COR-L47 (cell line): ENCODE measurements at places on chromosomes 6 and 20.

DNA sequence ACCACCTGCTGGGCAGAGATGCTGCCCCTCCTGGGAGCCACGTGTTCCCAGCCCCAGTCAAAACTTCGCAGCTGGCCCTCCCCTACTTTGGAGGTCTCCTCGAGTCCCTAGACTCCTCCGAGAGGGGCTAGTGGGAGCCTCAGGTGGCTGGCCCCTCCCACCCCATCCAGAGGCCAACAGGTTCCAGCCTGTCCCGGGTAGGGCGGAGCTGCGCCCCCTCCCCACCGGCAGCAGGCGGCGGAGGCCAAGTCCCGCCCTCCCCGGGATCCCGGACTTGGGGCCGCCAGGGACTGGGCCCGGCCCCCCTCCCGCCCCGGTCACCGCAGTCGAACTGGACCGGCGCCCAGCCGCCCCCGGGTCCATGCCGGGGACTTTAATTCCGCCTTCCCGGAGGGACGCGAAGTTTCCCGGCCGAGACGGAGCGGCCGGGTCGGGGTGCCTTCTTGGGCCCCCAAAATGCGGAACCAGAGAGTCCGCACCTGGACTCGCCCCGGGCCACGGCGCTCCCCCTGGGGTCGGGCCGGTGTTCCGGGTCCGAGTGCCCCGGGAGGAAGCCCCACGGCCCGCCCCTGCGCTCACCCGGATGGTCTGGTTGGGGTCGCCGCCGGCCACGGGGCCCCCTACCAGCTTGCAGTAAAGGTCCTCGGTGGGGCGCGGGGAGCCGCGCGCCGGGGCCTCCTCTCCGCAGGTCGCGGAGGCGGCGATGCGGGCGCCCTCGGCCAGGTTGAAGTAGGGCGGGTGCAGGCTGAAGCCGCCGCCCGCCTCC is 559 bp downstream of the LAMA5 start:
- DNase-seq: peak; percentile 36

DNA sequence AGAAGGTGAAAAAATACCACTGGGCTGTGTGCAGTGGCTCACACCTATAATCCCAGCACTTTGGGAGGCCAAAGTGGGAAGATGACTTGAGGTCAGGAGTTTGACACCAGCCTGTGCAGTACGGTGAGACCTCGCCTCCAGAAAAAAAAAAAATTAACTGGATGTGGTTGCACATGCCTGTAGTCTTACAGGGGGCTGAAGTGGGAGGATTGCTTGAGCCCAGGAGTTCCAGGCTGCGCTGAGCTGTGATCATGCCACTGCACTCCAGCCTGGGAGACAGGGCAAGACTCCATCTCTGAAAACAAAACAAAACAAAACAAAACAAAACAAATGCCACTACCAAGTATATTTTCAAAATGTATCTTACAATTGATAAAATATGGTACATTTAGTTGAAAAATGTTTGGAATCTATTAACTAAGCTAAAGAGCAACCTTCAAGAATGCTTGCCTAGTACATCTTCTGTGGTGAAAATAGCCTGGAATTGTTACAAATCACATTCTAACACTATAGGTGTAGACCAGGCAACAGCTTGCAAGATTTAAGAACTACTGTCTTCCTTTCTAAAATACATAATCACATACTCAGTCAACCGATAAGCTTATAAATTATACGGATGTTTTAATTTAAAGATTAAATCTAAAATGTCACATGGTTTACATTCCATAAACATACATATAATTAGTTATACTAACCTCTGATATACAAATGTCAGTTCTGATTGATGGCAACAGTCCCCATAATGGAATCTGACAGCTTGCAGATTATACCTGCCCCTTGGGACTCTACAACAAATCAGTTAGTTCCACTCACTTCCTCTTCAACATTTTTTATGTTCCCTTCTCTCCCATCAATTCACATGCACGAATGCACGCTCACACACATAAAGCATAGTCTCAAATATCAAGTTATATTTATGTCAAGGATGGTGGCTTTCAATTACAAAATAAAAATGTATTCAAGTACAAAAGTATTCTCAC is 150.8 kb downstream of the ASCC3 start:
- no peak for DNase-seq

- DNase-seq: no peak
Measured at GRCh38 chr20:34768096-34768495, 57.4 kb downstream of the NCOA6 start.

GRCh38 chr6:149783551-149783950 is 34.0 kb downstream of the PCMT1 start:
- DNase-seq: no peak

DNA sequence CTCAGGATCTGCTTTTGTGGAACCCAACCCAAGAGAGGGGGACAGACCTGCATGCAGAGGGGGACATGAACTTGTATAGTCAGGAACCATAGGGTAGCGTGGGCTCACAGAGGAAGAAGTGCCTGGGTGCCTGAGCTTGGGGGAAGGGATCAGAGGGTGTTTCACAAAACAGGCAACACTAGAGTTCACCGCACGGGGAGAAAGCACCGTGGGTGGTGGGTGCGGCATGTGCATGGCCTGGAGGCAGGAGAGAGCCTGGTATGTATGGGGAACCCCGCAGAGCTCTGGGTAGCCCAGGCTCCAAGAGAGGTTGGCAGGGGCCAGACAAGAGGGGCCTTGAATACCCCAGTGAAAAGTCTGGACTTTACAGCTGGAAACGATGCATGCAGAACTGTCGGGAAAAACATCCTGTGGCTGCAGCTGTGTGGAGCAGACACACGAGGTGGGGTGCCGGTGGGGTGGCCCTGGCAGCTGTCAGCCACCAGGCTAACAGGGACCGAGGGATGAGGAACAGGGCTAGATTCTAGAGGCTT is 6.7 kb upstream of the EMILIN3 start:
- no peak for DNase-seq

DNA sequence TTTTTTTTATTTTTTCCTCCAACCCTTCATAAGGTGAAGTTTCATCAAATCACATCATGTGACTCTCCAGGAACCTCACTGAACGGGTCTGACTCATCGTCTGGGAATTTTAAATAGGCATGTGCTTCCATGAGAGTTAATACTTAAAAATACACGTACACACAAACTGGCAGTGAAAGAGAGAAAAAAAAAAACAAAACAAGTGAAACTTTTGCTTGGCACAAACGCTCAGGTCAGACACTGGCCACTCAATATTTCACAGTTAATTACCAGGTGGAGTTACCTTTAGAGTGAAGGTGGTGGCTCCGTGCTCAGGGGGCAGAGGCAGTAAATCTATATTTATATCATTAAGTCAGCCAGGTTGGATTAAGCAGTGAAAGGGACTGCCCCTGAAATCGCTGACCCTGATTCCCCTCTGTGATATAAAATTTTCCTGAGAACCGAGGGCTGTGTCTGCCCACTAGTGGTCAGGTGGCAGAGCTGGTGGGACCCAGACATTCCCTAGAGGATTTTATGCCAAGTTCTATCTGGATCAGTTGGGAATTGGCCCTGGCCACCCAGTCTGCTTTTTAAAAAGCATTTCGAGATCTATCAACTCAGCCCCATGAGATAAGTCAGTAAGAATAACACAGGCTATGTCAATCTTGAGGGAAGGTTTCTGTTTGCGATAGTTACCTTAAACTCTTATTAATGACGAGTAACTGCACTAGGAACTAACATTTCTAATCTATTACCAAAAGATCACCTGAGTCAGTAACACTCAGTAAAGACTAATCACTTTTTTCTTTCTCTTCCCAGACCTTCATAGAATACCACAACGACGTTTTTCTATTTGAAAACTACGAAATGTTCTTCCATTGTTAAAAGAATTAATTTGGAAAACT is 259.1 kb downstream of the HDGFL1 start:
- DNase-seq: peak; percentile 47

DNA sequence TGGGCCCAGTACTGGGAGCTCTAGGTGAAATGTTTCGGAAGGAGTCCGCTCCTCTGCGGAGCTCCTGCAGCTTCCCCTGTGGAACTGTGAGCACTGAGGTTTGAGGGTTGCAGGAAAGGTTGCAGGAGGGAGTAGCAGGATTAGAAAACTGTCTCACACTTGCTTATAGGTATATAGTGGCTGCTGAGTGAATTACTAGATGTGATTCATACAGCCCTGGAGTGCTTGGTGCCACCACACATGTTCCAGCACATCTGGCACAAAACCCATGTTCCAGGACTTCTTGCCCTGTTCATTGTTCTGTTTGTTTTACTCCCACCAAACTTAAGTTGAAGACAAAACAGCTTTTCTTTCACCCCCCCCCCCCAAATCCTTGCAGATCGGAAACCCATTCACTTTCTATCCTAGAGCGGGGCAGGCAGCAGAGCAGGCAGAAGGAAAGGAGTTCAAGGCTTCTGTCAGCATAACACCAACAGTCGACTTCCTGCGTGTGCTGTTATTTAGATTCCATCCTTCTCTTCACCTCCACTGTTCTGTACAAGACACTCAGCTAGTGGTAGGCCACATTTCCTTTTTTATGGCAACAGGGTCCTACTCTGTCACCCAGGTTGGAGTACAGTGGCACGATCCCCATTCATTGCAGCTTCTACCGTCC is 669 bp upstream of the PEX6 start:
- peak; percentile 19 for DNase-seq

DNA sequence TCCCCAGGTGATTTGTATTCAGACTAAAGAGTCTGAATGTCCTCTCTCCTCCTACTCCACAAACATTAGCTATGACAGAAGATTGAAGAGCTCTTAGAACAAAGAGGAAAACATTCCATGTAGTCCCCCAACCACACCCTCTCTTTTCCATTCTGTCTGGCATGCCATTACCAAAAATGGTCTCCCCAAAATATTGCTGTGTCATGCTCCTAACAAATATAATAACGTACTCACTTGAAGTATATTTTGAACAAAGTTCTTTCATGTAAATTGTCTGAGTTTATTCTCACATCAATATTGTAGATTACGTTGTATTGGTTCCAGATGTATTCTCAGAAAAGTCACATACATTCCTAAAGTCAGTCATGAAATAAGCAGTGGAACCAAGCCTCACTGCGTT is 467.3 kb upstream of the IRAK1BP1 start:
- no peak for DNase-seq

- no peak for DNase-seq
Measured at GRCh38 chr6:107735906-107736635, 88.0 kb downstream of the SCML4 start.

- no peak for DNase-seq
Measured at GRCh38 chr20:63132131-63132714, 83.7 kb downstream of the YTHDF1 start.

DNA sequence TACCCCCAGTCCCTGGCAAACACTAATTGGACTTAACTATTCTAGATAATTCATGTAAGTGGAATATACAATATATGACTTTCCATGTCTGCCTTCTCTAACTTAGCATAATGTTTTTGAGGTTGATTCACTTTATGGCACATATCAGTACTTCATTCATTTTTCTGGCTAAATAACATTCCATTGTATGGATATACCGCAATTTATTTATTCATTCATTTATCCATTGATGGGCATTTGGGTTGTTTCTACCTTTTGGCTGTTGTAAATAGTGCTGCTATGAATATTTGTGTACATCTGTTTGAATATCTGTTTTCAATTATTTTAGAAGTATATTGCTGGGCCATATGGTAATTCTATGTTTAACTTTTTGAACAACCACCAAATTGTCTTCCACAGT is 616.3 kb downstream of the UTRN start:
- no peak for DNase-seq

DNA sequence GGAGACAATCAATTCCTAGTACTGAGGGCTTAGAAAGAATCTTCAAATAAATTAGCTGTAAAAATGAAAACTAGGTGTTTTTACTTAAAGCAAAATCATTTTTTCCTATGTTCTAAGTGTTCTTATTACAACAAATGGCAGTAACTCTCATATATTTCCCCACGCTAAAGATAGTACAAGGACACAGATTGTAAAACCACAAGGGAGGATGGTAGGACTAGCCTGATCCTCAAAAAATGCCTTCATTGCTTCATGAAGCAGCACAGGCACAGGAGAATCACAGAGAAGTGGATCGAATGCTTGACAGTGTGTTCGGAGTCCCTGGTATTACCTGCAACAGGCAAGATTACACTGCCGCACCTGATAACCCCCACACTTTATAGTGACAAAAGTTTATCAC is 58.5 kb downstream of the SAMD3 start:
- DNase-seq: no peak

GRCh38 chr6:52697903-52698302 is 27.0 kb downstream of the TMEM14A start:
- DNase-seq: peak; percentile 27

- no peak for DNase-seq
Measured at GRCh38 chr6:166341464-166341863, 881 bp downstream of the SFT2D1 start.

DNA sequence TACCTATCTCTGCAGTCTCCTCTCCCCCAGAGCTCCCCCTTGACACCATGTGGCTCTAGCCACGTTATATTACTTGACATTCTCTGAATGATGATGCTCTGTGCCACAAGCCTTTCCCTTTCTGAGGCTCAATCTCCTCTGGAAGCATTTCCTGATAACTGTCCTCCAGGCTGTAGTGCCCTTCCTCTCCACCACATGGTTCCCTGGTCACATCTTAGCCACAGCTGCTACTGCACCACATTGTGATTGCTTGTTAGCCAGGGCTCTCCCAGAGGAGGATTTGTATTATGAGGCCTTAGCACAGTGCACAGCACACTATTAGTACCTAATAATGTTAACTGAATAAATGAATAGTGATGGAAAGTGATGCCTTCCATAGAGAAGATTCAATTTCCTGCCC is 63.9 kb upstream of the RCAN2 start:
- DNase-seq: no peak

- no peak for DNase-seq
Measured at GRCh38 chr20:62449951-62450691, 22.8 kb upstream of the RBBP8NL start.

DNA sequence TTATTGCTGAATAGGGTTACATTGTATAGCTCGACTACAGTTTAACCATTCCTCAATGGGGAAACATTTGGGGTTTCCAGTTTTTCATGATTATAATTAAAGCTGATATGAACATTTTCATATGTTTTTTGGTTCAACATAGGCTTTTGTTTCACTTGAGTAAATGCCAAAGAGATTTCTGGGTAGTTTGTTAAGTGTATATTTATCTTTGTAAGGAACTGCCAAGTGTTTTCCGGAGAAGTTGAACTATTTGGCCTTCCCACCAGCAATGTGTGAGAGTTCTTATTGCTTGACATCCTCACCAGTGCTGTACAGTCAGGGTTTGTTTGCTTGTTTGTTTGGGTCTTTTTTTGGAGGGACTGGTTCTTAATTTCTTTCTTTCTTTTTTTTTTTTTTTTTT is 83.7 kb upstream of the RALY start:
- DNase-seq: no peak
